AG09309 (cell line): ENCODE measurements at places on chromosomes 2 and 18.

- no peak for DNase-seq
Observed at GRCh38 chr2:176582176-176582575, 312.9 kb downstream of the MTX2 start.

DNA sequence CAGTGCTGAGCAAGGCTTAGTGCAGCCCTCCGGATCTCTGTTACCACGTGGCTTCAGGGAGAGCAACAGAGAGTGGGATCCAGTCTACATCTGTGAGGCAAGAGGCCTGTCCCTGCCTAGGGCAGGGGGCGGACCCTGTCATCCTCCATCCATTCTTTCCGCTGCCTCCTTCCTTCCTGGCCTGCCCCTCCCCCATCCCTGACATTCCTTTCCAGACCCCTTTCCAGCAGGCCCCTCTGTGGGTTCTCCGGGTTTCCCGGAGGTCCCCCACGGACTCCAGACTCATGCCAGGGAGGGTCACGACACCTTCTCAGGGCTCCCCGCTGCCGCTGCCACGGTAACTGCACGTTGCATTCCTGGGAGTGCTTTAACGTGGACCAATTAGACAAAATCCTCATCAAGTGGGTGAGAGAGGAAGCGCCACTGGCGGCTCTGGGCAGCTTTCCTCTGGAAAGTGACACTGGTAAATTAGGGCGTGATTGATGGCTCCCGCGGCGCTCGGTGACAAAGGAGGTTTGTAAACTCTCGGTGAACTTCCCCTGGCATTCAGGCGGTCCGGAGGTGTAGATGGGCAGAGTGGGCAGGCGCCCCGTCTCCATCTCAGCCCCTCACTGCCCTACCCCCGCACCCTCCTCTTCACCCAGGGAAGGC, 11.4 kb downstream of the ATOH8 start:
- no peak for DNase-seq

DNA sequence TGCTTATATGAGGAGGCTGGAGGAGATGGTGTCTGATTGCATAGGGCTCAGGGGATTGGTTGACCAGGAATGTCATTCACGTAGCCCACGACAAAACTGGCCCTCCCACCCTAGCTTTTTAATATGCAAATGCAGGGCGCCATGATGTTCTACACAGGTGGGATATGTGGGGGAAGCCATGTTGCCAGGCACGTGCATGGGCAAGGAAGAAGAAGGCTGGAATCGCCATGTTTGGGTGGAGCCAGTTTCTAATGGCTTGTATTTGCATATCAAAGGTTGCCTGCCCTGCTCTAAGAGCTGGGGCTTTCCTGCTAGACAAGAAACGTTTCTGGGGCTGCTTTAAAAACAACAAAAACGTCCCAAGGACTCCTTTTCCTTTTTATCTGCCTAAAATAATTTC, 26.5 kb upstream of the LINC00305 start:
- DNase-seq, result no peak

- peak; percentile 46 for DNase-seq
Observed at GRCh38 chr2:174593574-174594203, 3.9 kb downstream of the WIPF1 start.

DNA sequence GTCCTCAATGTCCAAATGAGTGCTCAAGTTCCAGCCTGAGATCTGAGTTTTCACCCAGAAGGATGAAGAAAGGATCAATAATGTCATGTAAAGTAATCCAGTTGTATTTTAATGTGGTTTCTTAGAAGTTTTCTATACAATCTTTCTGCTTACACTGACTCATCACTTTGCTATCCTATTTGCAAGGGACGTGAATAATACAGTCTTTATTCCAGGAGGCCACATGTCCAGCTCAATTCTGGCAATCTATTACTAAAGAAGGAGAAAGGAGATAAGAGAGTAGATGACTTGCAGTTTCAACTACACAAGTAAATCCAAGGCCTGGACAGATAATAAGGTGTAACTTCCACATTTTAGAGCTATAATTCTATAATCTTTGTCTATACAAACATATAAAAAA, 601.1 kb upstream of the SETBP1 start:
- peak; percentile 41 for DNase-seq

DNA sequence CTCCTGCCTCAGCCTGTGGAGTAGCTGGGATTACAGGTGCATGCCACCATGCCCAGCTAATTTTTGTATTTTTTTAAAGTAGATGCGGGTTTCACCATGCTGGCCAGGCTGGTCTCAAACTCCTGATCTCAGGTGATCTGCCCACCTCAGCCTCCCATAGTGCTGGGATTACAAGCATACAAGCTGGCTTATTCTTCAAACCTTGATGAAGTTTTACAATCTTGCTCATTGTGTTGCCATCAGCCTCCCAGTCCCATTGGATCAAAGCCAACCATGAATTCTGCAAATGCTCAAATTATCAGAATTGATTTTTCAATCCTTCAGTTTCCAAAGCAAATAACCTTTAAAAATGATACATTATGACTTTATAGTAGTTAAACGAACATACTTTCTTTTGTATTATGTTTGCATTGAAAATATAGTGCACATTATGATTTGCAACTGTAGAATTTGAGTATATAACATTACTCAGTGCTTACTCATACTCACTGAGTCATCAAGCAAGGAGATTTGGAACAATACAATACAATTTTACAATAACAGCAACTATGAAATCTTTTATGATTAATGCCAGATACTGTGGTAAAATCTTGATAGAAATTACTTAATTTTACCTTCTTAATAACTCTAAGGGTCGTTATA, 1491.9 kb upstream of the CELF4 start:
- no peak for DNase-seq

DNA sequence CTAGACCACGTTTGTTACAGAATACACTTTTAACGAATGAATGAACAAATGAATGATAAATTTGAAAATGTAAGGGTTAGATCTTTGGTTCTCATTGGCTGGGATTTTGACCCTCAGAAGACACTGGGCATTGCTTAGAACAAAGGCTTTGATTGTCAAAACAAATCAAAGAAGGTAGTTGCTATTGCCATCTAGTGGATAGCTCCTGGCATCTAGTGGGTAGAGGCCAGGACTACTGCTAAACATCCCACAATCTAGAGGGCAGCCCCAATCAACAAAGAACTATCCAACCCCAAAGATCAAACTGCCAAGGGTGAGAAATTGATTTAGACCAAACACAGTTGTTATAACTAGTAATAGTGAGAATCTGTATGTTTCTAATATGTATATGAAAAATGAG, 552.3 kb downstream of the KCNJ3 start:
- no peak for DNase-seq

DNA sequence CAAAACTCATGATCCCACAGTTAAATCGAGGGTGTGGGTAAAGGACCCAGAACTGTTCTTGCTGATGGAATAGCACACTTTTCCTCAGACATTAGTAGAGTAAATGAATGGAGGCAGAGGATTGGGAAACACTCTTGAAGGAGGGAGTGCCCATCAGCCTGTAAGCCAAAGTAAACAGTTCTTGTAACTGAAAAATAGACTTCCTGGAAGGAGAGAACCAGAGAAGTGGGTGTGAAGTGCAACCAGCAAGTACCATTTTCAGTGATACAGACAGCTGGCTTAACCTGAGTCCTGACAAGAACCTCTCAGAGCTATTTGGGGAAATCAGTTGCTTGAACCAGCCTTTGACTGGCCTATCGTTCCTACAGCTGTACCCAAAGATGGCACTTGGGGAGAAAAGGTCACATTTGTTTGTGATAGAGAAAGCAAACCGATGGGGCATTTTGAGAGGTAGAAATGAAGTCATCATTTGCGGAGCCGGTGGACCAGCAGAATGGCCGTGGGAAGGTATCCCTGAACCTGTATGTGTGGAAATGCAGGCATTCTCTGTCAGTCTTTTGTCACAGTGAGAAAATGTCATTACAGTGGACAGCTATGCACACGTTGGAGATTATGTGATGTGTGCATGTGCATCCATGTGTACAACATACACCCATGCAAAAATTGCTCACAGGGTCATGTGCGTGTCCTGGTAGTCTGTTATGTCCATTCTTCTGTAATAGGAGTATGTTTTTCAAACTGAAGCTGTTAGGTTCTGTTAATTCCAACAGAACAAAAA, 17.8 kb downstream of the CRIM1 start:
- no peak for DNase-seq
